Naive thymus-derived CD8-positive, alpha-beta T cell (primary cell): ENCODE measurements at places on chromosomes 7 and 10.

DNA sequence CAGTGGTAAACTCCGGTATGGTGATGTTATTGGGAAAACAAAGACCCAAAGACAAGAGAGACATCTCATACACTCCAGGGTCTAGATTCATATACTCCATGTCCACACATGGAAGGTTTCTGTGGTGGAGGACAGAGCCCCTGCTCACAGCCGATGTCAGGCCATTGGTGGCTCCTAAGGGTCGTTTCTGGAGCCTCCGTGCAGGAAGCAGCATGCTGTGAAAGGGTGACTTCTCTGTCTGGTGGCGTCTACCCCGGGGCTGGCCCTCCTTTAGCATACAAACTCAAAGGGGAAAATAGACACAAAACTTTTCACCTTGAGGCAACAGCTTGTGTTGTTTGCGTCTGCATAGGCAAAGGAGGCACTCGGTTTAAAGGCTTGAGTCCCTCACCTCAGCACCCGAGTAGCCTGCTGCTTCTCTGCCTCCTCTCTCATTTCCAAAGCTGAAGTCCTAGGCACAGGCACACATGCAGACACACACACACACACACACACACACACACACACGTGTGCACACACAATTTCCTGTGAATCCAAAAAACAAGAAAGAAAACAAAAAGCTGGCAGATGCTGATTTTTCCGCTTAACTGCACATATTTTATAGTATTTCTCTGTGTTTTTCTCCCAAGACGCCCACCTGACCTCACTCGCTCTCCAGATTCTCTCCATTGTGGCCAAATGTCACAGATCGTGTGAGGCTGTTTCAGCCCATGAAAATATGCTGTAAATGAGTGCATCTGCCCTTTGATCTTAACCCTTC is 601.4 kb upstream of the MGMT start:
- H3K36me3 ChIP-seq, result no peaks in the 10 kb centered on the region
- no peak overlapping the region for H3K27ac ChIP-seq
- DNase-seq, result no peak
- H3K4me3 ChIP-seq, result no peak overlapping the region
- H3K27me3 ChIP-seq, result peaks cover 9% of the 10 kb centered on the region

GRCh38 chr10:125783957-125784356 is 8.3 kb upstream of the MMP21 start:
- no peak overlapping the region for H3K4me3 ChIP-seq
- H3K4me1 ChIP-seq, result peaks cover 17% of the 10 kb centered on the region

GRCh38 chr7:137818036-137818435 is 28.7 kb downstream of the DGKI start:
- no peak overlapping the region for H3K4me3 ChIP-seq
- H3K27ac ChIP-seq, result no peak overlapping the region
- no peaks in the 10 kb centered on the region for H3K4me1 ChIP-seq
- DNase-seq, result no peak

DNA sequence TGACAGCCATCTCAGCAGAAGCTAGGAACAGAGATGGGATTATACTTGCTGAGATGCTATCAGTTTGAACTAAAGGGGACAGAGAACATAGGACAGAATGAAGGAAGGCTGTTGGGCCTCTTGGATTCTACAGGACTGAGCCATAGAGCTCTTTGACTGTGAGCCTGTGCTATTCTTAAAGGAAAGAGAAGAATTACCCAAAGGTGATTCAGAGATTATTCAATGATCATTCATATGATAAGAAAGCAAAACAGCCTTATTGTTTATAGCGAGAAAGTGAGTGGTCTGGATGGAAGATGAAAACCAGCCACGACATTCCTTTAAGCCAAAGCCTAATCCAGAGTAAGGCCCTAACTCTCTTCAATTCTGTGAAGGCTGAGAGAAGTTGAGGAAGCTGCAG is 69.7 kb upstream of the NEUROD6 start:
- no peak overlapping the region for H3K4me3 ChIP-seq
- no peaks in the 10 kb centered on the region for H3K4me1 ChIP-seq
- H3K27me3 ChIP-seq, result peaks cover 14% of the 10 kb centered on the region

DNA sequence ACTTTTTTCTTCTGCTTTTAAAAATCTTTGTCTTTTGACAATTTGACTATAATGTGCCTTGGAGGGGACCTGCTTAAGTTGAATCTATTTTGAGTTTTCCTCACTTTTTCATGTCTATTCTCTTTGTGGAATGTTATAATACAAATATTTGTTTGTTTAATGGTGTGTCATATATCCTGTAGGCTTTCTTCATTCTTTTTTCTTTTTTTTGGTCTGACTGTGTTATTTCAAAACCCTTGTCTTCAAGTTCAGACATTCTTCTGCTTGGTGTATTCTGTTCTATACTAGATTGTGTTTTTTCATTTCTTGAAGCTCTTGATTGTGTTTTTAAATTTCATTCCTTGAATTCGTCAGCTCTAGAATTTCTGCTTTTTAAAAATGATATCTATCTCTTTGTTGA is 228.2 kb downstream of the STK31 start:
- no peak overlapping the region for H3K27ac ChIP-seq
- H3K4me3 ChIP-seq, result no peak overlapping the region
- H3K27me3 ChIP-seq, result peaks cover 23% of the 10 kb centered on the region
- no peak for DNase-seq

- H3K27ac ChIP-seq, result no peak overlapping the region
- no peak for DNase-seq
- H3K4me3 ChIP-seq, result no peak overlapping the region
- H3K36me3 ChIP-seq, result peaks cover 2% of the 10 kb centered on the region
- no peaks in the 10 kb centered on the region for H3K27me3 ChIP-seq
Measured at GRCh38 chr7:108079648-108080591, 50.2 kb downstream of the LAMB4 start.

DNA sequence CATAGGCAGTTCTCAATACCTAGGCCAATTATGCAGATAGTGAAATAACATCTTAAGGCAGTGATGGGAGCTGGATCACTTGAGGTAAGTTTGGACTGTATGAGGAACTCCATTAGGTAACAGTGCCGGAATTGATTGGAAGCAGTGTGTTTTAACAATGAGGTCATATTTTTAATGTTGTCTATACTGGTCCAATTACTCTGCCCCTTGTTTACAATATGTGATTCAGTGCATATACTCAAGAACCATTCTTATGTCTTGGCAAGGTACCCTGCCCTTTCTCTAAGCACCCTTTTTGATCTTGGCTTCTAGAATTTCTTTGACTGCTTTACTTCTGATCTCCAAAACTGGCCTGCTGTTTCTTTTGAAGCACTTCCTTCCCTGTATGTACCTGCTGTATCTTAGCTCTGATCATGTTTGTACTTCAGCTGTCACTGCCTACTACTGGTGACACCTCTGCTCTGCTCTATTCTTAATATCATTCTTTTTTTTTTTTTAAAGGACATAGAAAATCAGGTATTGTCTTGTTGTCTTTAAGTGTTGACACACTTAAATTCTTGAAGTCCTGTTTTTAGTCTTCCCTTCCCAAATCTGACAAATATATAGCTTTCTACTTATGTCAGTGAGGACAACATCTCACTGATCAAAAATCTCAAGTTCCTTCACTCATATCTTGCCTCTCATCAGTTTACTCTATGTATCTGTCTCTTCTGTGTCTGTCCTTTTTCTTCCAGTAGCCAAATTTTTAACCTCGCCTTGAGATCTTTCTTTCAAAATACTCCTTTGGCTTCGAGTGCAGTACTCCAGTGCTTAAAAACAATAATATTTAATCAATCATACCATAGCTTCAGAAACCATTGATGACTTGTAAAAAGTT is 46.4 kb upstream of the RPA3 start:
- no peak for DNase-seq
- H3K4me3 ChIP-seq, result peak overlapping the region; percentile 1
- H3K36me3 ChIP-seq, result no peaks in the 10 kb centered on the region
- H3K4me1 ChIP-seq, result peaks cover 40% of the 10 kb centered on the region
- no peaks in the 10 kb centered on the region for H3K27me3 ChIP-seq
- peak overlapping the region; percentile 74 for H3K27ac ChIP-seq

GRCh38 chr7:114919587-114919986 is 2.3 kb upstream of the MDFIC start:
- H3K27me3 ChIP-seq, result no peaks in the 10 kb centered on the region
- H3K4me1 ChIP-seq, result peaks cover 16% of the 10 kb centered on the region
- DNase-seq, result no peak
- no peaks in the 10 kb centered on the region for H3K36me3 ChIP-seq
- peak overlapping the region; percentile 64 for H3K27ac ChIP-seq

- no peak overlapping the region for H3K4me3 ChIP-seq
- no peaks in the 10 kb centered on the region for H3K36me3 ChIP-seq
- H3K27ac ChIP-seq, result no peak overlapping the region
- no peak for DNase-seq
- H3K4me1 ChIP-seq, result no peaks in the 10 kb centered on the region
Measured at GRCh38 chr7:81501220-81501619, 268.6 kb downstream of the HGF start.

DNA sequence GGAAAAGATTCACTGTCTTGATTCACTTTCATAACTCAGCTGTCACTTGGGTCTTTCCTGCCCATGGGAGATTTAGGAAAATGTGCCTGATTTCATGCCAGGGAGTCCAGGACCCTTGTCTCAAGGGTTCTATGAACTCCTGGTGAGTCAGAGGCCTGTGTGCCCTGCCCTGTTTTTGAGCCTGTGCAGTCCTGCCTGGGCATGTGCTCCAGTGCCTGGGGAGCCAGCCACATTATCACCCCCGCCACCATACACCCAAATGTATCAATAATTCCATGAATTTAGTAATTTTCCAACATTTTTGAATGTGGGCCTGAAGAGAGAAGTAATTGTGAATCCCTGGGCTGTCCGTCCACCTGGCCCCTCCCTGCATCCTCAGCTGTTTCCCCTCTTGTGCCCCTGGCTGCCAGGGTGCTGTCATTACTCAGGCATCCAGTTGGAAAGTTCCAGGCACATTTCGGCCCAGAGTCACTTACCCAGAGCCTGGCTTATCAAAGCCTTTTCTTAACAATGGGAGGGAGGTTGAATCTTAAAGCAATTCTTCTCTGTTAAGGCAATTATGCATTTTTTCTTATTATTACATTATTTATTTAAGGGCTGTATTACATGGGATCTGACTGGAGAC is 287.8 kb upstream of the CDC14C start:
- no peak overlapping the region for H3K27ac ChIP-seq
- no peaks in the 10 kb centered on the region for H3K36me3 ChIP-seq
- H3K4me3 ChIP-seq, result no peak overlapping the region
- H3K27me3 ChIP-seq, result no peaks in the 10 kb centered on the region
- no peaks in the 10 kb centered on the region for H3K4me1 ChIP-seq

DNA sequence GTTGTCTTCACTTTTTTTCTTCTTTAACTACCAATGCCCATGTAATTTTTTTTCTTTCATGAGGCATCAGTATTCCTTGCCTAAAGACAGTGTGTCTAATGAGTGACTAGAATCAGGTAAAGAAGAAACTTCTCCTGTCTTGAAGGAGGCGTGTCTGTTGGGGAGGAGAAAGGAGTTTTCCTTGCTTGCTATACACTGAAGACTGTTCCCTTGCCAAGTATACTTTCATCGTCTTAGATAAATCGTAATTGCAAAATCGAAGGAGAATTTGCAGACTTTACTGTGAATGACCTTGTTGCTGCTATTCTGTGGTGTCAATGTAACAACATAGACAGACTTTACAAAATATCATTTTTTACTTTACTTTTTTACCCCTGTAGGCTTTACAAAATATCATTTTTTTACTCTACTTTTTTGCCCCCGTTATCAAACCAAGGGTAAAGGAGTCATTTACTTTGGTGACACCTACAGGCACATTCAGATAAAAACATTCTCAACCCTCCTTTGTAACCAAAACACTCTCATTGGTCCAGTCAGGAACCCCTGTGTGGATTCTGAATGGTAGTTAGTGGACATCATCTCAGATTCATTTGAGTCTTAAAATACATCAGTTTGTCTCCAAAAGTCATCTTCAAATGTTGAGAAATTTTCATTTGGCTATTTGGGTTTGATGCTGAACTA is 232.4 kb downstream of the AHR start:
- peak; percentile 7 for DNase-seq
- no peaks in the 10 kb centered on the region for H3K36me3 ChIP-seq
- no peaks in the 10 kb centered on the region for H3K4me1 ChIP-seq
- no peak overlapping the region for H3K4me3 ChIP-seq
- no peak overlapping the region for H3K27ac ChIP-seq
- H3K27me3 ChIP-seq, result peaks cover 2% of the 10 kb centered on the region

GRCh38 chr7:7919449-7919945 is 49.1 kb upstream of the GLCCI1 start:
- DNase-seq, result no peak
- H3K27ac ChIP-seq, result no peak overlapping the region
- H3K4me3 ChIP-seq, result no peak overlapping the region
- peaks cover 14% of the 10 kb centered on the region for H3K4me1 ChIP-seq
- no peaks in the 10 kb centered on the region for H3K27me3 ChIP-seq
- H3K36me3 ChIP-seq, result no peaks in the 10 kb centered on the region

DNA sequence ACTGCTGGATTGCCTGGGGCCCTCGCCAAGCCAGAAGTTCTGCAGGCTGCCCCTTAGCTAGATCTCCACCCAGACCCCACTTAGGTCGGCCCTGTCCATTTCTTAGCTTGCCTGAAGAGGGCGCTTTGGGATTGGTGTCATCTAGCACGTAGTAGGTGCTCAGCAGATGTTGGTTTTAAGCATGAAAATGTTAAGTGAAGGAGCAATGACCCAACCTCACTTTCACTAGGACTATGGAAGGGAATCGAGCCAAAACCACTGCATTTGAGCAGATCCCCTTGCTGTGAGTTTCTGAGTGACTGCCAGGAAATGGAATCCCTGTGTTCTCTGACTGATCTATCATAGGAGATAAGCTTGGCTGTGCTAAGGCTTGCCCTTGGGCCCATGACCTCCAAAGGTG is 131.7 kb upstream of the EEPD1 start:
- no peak for DNase-seq
- H3K36me3 ChIP-seq, result no peaks in the 10 kb centered on the region
- H3K4me3 ChIP-seq, result no peak overlapping the region
- H3K27ac ChIP-seq, result no peak overlapping the region

- H3K27ac ChIP-seq, result no peak overlapping the region
- no peak overlapping the region for H3K4me3 ChIP-seq
- H3K36me3 ChIP-seq, result no peaks in the 10 kb centered on the region
- no peak for DNase-seq
- H3K27me3 ChIP-seq, result no peaks in the 10 kb centered on the region
Measured at GRCh38 chr7:90834771-90835170, 238.7 kb downstream of the CDK14 start.

- peak overlapping the region; percentile 95 for H3K4me3 ChIP-seq
- DNase-seq, result no peak
- H3K36me3 ChIP-seq, result peaks cover 4% of the 10 kb centered on the region
- peaks cover 73% of the 10 kb centered on the region for H3K4me1 ChIP-seq
Measured at GRCh38 chr7:123746055-123746454, 2.7 kb downstream of the WASL start.
